KBM-7 (cell line): ENCODE measurements at places on chromosomes 13 and 19.
A peak's percentile ranks its signal among the peaks of the same experiment; 100 is the strongest.

DNA sequence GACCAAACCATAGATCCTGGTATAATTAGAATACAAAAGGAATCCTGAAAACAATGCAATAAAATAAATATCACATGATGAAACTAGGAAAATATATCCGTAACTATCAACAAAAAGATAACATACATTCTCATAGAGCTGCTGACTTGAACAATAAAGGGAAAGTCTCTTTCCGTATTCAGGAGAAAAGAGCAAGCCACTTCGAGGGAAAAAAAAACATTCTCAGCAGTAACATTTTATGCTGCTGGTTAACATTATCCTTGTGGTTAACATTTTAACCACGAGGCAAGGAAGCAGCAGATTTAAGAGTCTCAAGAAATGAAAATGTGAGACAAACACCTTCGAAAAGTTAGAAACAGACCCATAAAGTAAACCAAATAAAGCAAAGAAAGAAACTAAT, 25.8 kb downstream of the NALCN start:
- no peak for DNase-seq

DNA sequence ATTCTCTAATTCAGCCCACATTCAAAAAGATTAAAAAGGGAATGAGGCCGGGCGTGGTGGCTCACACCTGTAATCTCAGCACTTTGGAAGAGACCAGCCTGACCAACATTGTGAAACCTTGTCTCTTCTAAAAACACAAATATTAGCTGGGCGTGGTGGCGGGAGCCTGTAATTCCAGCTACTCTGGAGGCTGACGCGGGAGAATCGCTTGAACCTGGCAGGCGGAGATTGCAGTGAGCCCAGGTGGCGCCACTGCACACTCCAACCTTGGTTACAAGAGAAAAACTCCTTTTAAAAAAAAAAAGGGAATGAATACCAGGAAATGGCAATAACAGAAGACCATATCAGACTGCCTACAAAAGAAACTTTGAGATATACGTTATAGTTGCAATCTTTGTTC, 1244.5 kb downstream of the PCDH9 start:
- DNase-seq = no peak

GRCh38 chr13:31515427-31515826, 223.9 kb upstream of the RXFP2 start:
- DNase-seq = no peak

GRCh38 chr19:14672188-14672872, 2.3 kb downstream of the ADGRE3 start:
- DNase-seq = peak; percentile 28

DNA sequence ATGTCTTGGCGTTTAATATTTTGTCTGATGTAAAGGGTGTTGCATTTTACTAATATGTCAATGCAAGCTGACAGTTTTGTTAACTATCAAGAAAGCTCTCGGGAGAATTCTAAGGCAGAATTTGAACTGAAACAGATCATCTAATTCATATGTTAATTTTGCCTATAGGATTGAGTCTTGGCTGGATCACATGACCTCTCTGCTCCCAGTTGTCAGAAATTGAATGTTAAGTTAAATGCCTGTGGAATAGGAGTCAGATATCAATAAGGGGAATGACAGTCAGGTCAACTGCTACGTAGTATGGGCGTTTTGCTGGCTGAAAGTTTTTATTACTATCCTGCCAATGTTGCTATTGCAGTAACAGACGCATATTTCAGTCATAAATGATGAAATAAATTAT, 358.5 kb downstream of the MYO16 start:
- no peak for DNase-seq

- DNase-seq = no peak
Measured at GRCh38 chr13:25455146-25455545, 83.4 kb downstream of the ATP8A2 start.

- DNase-seq = no peak
Measured at GRCh38 chr13:107427536-107427935, 787.8 kb downstream of the LIG4 start.

DNA sequence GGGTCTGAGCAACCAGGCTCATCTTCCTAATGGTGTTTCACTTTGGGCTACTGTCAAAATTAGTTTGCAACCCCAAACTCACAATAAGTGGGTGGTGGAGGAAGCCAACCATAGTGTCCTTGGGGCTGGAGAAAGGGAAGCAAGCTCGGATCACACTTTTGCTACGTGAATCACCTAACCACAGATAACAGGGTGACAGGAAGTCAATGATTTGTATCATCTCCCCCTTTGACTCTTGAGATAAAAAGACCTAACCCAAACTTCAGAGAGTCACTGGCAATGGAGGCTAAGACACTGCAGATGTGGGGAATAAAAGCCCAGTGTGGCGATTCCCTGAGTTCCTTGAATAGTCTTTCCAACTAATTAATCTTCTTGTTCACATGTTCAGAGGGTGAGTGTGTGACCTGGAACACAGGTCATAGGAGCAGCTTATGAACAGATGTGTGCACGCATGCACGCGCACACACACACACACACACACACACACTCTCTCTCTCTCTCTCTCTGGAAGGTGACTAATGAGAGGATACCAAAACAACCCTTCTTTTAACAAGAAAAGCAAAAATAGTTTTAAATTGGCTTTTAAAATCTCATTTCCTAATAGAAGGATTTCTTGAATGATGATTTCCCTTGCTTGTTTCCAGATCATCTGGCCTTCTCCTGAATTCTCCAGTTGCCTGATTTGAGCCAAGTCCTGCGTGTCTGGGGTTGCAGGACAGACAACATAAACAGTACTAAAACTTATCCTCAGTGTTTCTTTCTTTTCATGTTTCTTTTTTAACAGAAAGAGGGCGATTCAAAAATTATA, 21.2 kb upstream of the DOCK9 start:
- no peak for DNase-seq

- DNase-seq = no peak
Measured at GRCh38 chr13:42049454-42049813, 986 bp downstream of the DGKH start.

DNA sequence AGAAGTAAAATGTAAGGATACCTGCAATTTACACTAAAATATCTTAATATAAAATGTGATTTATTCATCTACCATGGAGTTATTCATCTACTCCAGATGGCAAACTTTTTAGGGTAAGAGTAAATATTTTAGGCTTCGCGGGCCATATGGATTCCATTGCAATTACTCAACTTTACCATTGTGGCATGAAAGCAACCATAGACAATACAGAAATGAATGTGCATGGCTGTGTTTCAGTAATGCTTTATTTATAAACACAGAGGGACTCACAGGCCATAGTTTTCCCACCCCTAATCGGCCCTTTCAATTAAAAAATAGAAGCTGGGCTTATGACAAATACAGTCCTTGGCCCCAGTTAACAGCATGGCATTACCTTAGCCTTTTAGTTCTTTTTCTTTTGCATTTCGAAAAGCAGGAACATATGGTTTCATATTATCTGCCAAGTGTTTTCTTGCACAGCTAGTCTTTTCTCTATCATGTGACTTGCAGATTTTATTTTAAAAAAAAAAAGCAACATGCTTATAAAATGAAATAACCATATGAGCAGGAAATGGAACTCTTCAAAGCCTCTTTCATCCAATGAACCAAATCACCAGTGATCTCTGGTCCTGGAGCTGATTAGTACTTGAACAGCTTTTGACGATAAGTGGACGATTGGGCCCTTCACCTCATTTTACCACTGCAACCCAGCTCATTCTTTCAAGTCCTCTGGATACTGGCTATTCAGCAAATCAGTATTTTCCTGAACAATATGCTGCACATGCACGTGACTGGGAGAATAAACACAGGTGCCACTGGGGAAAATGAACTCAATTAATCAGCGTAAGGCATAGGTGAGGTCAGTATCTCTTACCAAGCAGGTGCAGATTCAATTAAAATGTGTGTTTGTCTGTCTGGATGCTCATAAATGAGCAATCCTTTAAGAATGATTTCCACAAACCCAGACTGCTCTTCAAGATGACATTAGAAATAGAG, 63.9 kb downstream of the LHFPL6 start:
- DNase-seq = no peak

DNA sequence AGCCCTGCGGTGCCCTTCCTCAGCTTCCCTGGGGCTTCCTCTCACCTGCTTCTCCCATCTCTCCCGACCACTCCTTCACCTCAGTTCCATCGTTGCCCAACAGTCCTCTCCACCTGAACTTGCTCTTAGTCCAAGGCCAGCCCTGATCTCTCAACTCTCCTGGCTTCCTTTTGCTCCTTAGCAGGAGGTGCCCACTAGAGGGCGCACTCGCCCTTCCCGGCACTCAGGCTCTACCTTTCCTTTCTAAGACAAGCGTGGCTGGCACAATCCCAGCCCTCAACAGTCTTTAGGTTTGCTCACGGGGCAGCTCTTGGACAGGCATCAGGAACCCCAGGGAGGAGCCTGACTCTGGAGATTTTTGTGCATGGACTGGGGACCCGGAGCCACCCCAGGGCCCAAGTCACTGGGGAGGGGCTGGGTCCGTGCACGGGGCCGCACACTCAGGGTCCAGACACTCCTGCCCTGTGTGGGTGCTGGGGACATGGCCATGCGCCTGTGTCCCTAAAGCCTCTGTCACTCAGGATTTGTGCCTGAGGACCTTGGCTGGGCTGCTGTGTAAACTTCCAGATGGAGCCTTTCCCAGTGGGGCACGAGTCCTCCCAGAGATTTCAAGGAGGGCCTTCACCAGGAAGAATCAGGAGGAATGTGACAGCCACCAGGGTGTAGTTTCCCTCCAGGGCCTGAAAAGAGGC, 12.1 kb upstream of the CEACAM8 start:
- peak; percentile 61 for DNase-seq

DNA sequence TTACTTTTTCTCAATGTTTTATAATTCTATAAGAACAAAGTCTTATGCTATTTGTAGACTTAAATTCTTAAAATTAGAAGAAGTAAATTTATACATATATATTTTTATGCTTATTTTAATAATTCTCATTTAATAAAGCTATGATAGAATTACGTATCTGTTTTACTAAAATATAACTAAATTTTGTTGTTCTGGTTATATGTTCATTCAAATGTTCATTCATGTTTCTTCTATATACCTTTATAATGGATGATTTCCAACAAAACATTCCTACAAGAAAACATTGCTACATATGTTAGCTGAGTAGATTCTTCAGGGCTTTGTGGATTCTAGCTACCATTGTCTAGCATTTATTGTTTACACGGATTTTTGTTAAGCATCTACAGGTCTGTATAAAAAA, 634.3 kb upstream of the PCDH20 start:
- no peak for DNase-seq

DNA sequence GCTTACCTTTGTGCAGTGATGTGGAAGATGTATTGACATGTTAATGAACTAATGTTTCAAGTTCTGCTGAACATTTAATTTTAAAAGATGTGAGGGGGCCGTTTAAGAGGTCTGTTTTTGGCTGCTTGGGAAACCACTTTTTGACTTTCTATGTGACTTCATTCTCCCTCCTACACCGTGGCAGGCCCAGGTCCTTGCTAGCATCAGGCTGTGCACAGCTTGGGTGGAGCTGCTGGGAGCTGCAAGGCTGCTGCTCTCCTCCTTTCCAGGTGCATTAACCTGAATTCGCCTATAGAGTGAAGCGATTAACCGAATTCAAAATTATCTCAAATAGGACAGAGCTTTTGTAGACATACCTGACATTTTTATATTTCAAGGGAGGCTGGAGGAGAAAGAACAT, 249.1 kb downstream of the FGF14 start:
- DNase-seq = no peak

GRCh38 chr13:45847554-45848224, 3.9 kb downstream of the SIAH3 start:
- peak; percentile 84 for DNase-seq

DNA sequence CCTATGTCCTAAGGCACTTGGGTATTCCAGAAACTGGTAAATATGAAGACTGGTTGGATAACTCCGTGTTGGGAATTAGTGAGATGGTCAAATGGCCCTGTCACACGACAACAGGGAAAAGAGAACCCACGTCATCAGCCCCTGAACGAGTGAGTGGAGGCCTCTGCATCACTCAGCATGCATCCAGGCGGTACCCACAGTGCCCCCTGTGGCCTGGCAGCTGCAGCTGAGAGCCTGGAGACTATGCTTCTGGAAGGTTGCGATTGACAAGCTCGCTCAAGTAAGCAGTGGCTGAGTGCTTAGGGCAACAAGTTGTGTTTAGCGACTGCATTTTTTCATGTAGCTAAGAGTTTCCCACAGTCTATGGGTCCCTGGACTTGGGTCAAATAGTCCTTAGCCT, 55.9 kb downstream of the COL4A2 start:
- DNase-seq = no peak

- DNase-seq = no peak
Measured at GRCh38 chr13:46380242-46380641, 6.8 kb downstream of the RUBCNL start.

GRCh38 chr13:74794582-74794981, 660.4 kb upstream of the KLF12 start:
- DNase-seq = no peak

DNA sequence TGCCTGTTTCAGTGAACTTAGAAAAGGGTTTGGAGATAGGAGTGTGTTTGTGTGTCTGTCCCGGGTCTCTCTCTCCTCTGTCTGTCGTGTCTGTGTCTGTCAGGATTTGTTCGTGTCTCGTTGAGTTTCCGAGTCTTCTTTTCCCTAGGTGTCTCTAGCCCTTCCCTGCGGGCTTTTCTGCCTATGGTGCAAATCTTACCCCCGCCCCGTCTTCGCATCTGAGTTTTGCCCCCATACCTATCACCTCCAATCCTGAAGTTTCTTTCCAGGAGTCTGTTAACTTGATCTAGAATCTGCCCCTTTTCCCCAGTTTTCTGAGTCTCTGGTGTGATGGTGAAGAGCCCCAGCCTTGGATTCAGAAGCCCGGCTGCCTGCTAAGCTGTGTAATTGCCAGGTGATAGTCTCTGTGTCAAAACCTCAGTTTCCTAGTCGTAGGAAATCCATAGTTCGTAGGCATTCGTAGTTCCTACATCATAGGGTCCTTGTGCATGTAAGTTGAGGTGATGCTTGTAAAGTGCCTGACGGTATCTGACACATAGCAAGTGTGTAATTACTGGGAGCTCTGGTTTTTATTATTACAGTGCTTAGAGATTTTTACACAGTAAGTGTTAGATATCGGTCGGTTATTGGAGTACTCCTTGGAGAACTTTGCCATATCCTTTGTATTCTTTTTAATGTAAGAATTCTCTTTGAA, 782 bp downstream of the EPN1 start:
- DNase-seq = no peak

DNA sequence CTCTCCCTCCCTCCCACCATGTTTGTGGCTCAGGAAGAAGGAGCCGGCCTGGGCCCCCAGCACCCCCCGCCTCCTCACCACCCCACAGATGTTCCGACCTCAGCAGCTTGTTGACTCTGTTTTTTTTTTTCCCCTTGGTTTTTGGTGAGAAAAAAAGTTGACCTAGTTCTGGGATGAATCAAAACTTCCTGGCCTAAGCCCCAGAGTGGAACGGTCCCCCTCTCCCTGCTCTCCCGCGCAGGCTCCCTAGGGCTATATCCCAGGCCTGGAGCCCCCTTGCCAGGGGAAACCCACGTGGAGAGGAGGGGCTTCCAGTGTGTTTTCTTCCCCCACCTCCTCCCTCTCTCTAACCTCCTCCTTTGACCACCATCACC, 4.0 kb downstream of the COL5A3 start:
- DNase-seq = no peak

DNA sequence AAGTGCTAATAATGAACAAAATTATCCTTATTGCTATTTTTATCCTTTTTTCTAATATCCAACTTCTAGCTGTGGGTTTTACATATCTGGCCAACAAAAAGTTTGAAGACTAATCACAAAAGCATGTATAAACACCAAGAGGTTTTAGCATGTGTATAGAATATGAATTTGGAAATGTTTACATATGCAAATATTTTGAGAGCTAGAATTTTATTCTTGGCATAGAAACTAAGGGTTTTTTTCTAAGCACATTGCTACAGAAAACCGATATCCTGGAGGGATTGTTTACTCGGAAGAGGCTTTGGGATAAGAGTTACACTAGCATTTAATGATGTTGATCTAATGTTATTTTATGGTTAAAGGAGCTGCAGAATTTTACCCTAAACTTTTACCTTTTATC, 392.1 kb downstream of the EFNB2 start:
- no peak for DNase-seq
